ENCODE measurements at places on chromosomes 11 and 22.

- DNase-seq: no peak
Measured at GRCh38 chr11:128759597-128759996, 65.7 kb downstream of the FLI1 start.

GRCh38 chr11:133171374-133171773 is 360.9 kb downstream of the OPCML start:
- DNase-seq: no peak

DNA sequence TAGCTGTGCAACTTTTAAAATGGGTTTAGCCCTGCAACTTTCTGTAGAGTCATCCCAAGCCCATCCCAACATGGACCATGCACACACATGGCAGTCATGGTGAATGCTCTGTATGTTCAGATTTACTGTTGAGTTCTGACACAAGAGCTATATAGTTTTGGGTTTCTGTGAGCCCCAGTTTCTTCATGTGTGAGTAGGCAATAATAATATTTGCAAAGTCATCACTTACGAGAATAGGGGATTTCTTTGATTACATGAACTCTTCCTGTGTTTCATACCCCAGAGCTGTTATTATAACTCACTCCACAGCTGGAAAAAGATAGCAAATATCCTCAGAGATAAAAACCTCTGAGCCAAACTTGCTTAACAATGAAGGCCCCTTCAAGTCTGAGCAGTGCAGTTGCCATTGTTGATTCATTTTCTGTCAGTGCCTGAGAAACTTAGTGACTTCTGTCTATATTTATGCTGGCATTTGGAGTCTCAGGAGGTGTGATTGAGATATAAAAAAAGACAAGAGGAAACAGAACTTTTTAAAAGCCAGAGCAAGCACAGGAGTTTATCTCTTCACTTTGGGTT is 767.9 kb upstream of the API5 start:
- no peak for DNase-seq

GRCh38 chr22:48957987-48958321 is 869.7 kb downstream of the BRD1 start:
- no peak for DNase-seq

GRCh38 chr11:78377625-78378418 is 39.8 kb downstream of the GAB2 start:
- DNase-seq: no peak

DNA sequence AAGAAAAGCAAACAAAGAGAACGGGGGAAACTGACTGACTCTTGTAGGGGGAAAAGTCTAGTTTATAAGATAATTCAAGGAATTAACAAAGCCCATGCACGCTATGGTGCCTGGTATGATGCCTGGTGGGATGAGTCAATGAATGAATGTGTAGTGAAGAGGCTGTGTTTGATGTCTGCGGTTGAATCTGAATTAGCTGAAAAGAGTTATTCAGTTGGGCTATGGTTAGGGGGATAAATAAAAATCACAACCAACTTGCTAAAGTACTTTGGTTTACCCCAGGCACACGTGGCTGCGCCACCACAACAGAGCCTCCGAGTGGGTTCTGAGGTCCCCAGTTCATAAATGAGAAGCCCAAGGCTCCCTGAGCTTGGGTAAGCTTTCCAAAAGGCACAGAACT is 369.3 kb upstream of the SYN3 start:
- no peak for DNase-seq

- DNase-seq: no peak
Measured at GRCh38 chr11:3085052-3085451, 27.8 kb upstream of the CARS1 start.

GRCh38 chr11:19696904-19697303 is 15.7 kb upstream of the NAV2 start:
- DNase-seq: no peak

DNA sequence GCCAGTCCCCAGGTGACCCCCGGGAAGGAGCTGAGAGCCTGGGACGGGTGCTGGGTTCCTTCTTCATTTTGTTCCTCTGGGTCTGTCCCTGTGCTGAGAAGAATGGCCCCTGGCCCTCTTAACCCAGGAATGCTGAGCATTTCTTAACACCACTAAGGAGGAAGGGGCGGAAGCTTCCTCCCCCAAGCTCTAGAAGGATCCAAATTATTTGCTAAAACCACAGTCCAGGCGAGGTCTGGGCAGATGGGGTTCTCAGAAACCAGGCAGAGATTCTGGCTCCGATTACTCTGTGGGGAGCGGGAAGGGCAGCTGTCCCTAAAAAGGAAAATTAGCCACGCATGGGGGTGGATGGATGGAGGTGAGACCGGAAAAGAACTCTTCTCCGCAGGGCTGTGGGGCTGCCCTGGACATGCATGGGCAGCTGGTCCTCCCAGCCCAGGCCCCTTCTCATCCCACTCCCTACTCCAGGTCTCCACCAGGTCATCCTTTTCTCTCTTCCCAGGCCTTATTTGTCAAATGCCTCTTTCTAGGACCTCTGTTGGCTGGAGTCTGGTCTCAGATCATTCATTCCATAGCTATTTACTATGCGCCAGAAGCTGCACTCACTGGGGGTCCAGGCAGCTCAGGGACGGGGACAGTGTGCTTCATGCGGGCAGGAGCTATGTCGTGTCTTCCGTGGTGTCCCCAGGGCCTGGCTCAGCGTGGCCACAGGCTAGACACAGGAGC is 45.0 kb upstream of the MYH9 start:
- no peak for DNase-seq
